D721Med (cell line): ENCODE measurements at places on chromosomes 7 and 10.

DNA sequence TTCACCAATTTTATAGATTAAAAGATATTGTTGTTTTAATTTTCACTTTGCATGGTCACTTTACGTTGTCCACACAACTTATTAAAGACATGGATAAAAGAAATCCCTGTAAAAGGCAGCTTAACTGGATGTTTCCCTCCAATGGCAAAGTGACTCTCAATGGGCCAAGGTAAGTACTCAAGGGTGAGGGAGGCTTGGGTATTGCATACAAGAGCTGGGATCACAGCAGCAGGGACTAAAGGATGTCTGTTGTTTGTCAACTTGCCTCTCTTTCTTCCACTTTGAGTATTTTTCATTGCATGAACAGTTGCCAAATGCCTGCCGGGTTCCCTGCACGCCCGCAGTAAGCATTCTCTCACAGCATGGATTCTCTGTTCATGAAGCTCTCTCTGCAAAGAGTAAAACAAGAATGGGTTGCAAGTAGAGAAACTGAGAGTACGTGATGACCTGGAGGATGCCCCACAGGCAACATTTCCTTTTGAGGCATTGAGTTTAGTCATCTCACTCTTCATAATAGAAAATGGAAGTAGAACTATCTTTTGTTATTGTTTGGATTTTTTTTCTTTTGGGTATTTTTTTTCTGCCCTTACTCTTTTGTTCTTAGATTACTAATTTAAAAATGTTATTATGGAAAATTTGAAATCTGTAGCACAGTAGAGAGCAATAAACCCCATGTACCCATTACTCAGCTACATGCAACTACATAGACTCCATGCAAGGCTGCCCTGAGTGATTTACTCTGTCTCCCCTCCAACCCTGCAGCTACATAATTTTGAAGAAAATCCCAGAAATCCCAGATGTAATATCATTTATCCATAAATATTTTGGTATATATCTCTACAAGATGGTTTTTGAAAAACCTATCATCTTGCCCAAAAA lies 26.3 kb downstream of the GPR141 start:
- no peak for DNase-seq

DNA sequence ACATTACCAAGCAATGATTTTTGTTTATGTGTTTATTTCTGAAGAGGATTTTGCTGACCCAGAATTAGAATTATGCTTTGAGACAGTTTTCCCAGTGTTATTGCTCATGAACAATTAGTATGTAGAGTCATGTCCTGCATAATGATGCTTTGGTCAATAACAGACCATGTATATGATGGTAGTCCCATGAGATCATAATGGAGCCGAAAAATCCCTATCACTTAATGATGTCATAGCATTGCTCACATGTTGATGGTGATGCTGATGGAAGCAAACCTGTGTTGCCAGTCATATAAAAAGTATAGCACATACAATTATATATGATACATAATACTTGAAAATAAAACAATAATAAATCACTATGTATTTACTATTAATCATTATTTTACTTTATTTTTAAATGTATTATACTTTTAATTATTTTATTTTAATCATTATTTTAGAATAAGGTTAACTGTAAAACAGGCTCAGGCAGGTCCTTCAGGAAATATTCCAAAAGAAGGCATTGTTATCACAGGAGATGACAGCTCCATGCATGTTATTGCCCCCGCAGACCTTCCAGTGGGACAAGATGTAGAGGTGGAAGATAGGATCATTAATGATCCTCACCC lies 33.5 kb downstream of the AHR start:
- no peak for DNase-seq

DNA sequence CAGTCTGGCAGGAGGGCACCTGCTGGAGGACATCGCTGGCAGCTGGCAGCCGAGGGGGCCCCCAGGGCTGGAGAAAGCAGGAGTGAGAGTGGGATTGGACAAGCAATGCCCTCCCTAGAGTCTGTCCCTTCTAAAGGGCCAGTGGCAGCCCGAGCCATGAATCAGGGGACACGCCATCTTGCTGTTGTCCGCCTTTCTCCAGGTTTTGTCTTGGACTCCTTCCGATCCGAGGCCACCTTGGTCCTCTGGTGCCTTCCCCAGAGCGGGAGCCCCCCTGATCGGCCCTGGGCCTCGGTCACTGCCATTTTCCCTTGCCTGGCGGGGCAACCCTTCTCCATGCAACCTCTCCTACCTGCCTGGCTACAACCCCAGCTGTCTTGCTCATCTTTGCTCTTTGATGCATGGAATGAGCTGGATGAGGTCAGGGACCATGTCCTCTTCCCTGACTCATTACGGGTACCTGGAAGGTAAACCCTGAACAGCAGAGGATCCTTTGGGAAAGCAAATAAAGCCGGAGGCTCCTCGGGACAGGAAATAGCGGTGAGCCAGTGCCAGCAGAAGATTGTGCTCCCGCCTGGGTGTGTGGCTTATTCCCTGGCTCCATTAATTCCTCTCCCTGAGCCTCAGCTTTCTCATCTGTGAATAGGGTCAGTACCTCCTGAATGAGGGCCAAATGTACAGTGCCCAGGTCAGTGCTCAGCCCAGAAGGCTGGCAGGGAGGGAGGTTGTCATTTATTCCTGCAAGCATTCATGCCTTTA lies 112.0 kb downstream of the GRK5 start:
- no peak for DNase-seq

GRCh38 chr7:6307762-6308161 lies 35.3 kb upstream of the CYTH3 start:
- DNase-seq = no peak

DNA sequence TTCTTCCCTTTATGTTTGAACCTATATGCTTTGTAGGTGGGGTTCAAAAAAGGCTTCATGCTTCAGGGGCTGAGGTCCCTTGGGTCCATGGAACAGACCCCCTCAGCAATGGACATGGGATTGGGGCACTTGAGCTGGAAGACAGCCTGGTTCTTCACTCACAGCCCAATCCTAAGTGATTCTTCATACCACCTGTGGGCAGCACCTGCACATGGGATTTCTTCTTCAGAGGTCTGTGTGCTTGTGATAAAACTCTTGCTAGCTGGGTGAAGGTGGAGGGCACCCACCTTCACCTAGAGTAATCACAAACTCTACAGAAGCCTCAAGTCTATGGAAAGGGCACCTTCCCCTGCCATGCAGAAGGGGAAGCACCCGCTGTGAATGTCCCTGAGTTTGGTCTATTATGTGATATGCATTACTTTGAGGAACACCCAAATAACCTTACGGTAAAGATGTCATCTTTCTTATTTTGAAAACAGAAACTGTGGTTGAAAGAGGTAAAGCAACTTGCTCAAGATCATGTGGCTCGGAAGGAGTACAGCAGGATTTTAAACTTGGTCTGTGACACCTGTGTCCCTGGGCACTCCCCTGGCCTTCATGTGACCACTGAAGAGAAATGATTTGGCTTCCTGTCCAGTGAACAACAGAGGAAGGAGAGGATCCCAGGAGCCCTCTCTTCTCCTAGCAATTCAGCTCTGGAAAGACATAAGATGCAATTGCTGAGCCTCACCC lies 469.5 kb upstream of the ZMIZ1 start:
- no peak for DNase-seq

DNA sequence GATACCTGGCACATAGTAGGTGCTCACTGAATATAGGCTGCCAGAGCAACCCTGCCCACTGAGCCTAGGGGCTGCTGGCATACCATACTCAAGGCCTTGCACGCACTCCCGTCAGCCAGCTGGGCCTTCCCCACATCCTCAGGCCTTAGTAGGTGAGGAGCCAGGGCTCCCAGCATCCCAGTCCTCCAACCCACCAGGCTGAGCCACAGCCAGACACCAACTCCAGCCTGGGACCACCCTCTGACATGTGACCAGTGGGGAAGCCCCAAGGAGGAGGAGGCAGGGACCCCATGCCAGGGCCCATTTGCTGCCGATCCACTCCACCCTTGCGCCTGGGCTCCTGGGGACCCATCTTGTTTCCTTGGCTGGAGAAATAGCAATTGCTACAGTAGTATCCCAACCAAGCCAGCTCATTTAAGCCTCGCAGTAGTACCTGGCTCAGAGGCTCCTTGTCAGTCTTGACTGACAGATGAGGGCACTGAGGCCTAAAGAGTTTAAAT lies 11.4 kb downstream of the SLIT1 start:
- no peak for DNase-seq

GRCh38 chr7:18408461-18408860 lies 87.1 kb upstream of the HDAC9 start:
- DNase-seq = no peak

DNA sequence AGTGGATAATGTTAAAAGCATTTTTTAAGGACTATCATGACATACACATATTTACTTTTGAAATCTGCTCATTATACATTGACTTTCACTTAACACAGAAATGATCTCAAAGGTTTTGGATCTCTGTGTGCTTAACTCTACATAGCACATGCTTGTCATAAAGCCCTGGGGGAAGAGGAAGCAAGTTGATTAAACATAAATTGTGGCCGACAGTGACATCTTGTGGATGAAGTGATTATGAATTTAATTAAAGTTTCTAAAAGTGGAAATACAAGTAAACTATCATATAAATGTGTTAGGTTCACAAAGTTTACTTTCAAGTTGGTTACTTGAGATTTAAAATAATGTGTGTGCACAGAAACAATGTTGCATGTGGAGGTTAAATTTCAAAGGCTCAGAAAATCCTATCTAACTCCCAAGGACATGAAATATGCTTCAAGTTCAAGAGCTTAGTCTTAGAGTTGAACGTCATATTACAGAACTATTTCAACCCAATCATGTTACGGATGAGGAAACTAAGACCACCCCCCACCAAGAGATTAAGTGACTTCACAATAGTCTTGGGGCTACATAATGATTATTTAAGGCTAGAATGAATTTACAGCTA lies 1247.8 kb downstream of the GATA3 start:
- no peak for DNase-seq

- DNase-seq = no peak
These were observed 130.1 kb upstream of the ZEB1 start for GRCh38 chr10:31188792-31189406.

DNA sequence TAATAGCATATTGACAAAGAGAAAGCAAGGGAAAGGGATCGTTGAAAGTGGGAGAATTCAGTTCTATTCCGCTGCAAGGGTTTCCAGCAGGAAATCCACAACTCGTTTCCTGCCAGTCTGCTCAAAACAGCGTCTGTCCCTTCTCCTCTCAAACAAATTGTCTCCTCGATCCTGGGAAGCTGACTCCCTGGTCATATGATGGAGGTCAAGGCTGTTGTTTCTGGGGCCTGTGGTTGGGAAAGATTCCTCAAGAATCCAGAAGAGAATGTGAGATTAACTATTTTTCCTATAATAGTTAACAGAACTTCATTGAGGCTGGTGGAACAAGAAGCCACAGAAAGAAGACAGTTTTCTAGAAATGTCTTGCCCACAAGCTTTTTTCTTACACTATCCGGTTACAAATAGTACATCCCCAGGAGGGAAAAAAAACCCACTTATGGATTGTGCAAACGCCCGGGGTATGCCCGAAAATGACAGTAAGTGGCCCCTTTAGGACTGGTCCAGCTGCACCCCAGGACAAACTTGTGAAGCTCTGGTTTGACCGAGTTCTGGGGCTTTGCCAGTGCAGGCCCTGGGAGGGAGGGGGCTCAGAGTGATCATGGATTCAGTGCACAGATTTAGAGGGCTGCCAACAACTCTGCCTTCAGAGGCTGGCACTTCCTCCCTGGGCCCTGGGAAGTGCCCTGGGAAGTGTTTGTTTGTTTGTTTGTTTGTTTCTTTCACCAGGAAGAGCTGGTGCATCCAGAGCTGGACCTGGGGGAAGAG lies 49.4 kb upstream of the CTBP2 start:
- DNase-seq = no peak

DNA sequence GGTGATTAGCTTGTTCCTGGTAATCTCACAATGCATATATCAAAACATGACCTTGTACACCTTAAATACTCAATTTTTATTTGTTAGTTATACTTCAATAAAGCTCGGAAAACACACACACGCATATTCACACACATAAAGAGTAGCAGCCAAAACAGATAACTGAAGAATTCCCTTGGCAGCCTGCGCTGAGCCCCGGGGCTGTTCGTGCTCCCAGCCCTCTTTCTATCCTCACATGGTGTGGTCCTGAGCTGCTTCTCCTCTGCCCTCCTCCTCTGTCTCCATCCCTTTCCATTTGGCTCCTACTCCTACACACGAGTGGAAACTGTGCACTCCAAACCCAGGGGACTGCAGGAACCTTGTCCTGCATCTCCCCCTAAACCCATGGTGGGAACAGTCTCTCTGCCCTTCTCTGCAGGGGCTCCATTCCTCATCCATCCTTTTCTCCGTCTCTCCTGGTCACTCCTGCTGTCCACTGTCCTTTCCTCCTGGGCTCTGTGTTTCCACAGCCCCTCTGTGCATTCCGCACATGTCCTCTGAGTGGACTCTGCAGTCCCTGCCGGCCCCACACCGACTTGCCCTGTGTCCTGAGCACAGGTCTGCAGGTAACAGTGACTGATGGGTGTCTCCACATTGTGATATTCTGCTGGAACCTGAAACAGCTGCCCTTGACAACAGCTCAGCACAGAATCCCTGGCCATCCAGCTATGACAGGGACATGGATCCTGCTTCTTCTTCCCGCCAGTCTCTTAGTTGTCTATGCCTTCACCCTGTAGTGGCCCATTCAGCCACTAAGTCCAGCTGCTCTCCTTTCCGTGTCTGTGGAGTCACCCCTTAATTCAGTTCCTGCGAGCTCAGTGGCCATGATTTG lies 216.8 kb upstream of the ZNF32 start:
- DNase-seq = no peak

- DNase-seq = no peak
These were observed at the start of gene TNS3 for GRCh38 chr7:47581804-47582763. TSS of gene TNS3 (minus strand) at chr7:47582111. CDS start at chr7:47439636, 142,475 bp downstream.

- no peak for DNase-seq
These were observed 74.3 kb downstream of the NKX6-2 start for GRCh38 chr10:132711613-132712121.

DNA sequence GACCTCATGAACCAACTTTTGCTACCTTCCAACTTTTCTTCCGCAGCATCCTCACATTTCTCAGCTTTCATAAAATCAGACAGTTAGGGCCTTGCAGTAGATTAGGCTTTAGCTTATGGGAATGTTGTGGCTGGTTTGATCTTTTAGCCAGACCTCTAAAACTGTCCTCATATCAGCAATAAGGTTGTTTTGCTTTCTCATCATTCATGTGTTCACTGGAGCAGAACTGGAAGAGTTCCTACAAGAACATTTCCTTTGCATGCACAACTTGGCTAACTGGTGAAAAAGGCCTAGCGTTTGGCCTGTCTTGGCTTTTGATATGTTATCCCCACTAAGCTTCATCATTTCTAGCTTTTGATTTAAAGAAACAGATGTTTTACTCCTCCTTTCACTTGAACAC lies 130.0 kb upstream of the LRRTM3 start:
- DNase-seq = no peak
